Prostate gland (tissue), 2 donors: ENCODE measurements at places on chromosomes 5 and 9.

DNA sequence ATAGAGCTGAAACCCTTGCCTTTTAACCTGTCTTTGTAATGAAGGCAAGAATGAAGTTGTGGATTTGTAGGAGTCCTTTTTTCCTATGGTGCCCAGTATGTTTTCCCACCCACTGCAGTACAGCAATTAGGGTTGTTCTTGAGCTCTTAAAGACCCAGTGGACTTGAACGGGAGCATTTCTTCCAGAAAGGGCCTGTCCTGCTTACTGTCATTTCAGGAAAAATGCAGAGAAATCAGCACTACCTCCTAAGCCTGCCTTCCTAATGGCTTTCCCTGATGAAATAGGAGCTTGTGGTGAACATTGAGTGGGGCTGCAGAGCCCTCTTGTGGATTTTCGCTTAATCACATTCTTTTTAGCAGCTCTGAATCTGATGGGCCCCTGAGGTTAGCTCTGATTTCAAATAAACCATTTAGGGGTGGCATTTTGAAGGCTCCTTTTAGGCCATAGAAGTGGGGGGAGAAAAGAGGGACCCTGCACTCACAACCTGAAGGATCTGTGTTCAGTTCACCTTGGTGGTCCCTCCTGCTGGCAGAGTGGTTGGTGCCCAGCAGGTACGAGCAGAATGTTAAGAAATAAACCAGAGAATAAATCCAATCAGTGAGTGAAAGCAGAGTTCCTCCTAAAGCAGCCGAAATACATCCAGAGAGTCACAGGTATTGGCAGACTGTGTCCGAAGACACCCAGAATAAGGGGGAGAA is 188.0 kb upstream of the KLF9 start:
- H3K4me1 ChIP-seq, result peaks cover 9% of the 10 kb centered on the region
- H3K27ac ChIP-seq, result peak overlapping the region; percentile 76
- no peak overlapping the region for H3K4me3 ChIP-seq
- no peaks in the 10 kb centered on the region for H3K36me3 ChIP-seq

DNA sequence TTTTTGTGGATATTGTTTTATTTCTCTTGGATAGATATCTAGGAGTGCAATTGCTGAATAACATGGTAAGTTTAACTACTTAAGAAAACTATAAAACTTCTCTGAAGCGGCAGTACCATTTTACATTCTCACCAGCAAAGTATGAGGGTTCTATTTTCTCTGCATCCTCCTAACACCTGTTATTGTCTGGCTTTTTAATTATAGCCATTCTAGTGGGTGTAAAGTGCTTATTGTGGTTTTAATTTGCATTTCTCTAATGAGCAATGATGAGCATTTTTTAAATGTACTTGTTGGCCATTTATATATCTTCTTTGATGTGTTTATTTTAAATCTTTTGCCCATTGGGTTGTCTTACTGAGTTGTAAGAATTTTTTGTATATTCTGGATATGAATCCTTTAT is 28.7 kb downstream of the SMIM32 start:
- no peaks in the 10 kb centered on the region for H3K36me3 ChIP-seq
- DNase-seq, result no peak
- no peaks in the 10 kb centered on the region for H3K27me3 ChIP-seq
- H3K27ac ChIP-seq, result no peak overlapping the region
- no peak overlapping the region for H3K4me3 ChIP-seq
- no peaks in the 10 kb centered on the region for H3K4me1 ChIP-seq

GRCh38 chr9:88691811-88692210 is 156.8 kb downstream of the NXNL2 start:
- no peaks in the 10 kb centered on the region for H3K4me1 ChIP-seq
- DNase-seq, result no peak
- H3K27me3 ChIP-seq, result no peaks in the 10 kb centered on the region
- no peak overlapping the region for H3K27ac ChIP-seq

GRCh38 chr5:131589510-131590348 is 45.3 kb downstream of the RAPGEF6 start:
- no peak overlapping the region for H3K4me3 ChIP-seq
- no peak for DNase-seq
- no peaks in the 10 kb centered on the region for H3K36me3 ChIP-seq
- H3K27me3 ChIP-seq, result no peaks in the 10 kb centered on the region
- H3K27ac ChIP-seq, result no peak overlapping the region

GRCh38 chr9:27765266-27766072 is 192.2 kb upstream of the C9orf72 start:
- no peaks in the 10 kb centered on the region for H3K27me3 ChIP-seq
- H3K4me1 ChIP-seq, result no peaks in the 10 kb centered on the region
- no peak overlapping the region for H3K4me3 ChIP-seq
- no peak overlapping the region for H3K27ac ChIP-seq
- no peak for DNase-seq

DNA sequence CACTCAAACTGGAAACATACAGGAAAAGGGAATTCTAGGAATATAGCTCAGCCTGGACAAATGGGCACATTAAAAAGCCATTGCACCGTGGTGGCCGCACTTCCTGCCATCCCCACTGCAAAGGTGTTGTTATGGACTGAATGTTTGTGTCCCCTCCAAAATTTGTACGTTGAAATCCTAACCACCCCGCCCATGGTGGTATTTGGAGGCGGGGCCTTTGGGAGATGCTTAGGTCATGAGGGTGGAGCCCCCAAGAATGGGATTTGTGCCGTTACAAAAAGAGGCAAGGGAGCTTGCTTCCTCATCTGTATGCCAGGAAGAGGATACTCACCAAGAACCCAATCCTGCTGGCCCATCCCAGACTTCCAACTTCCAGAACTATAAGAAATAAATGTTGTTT is 1.1 kb upstream of the CMBL start:
- H3K36me3 ChIP-seq, result no peaks in the 10 kb centered on the region
- H3K4me1 ChIP-seq, result no peaks in the 10 kb centered on the region
- no peak overlapping the region for H3K27ac ChIP-seq
- DNase-seq, result no peak

DNA sequence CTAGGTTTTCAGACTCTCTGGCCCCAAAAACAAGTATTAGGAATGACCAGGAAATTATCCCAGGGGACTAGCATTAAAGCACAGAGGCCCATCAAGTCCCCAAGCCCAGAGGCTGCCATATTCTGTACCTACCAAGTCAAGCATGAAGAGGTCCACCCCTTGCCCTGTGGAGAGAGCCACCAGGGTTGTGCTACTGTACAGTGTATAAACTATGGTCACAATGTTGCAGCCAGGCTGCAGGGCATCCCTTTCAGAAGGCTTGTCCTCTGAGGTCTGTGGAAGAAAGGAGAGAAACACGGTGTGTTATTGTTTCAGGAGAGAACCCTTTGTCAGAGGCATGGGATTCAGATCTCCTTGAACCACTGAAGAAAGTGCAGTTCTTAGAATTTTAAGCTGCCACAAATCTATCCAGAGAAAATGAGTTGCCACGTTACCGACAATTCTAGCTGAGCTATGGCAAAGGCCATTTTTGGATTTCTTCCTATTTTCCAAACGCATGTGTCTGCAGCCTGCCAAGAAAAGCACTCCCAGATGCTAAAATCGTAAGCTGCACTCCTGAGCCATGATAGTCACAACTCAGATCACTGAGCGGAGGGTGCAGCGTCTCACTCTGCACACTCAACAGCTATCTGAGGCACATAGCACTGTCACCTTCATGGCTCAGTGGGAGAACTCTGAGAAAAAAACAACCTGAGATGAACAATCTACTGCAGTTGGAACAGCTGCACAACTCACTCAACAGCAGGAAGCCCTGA is 45.5 kb upstream of the SPATA31E1 start:
- DNase-seq, result no peak
- H3K36me3 ChIP-seq, result no peaks in the 10 kb centered on the region
- no peak overlapping the region for H3K27ac ChIP-seq
- no peaks in the 10 kb centered on the region for H3K4me1 ChIP-seq
- no peaks in the 10 kb centered on the region for H3K27me3 ChIP-seq
- no peak overlapping the region for H3K4me3 ChIP-seq

DNA sequence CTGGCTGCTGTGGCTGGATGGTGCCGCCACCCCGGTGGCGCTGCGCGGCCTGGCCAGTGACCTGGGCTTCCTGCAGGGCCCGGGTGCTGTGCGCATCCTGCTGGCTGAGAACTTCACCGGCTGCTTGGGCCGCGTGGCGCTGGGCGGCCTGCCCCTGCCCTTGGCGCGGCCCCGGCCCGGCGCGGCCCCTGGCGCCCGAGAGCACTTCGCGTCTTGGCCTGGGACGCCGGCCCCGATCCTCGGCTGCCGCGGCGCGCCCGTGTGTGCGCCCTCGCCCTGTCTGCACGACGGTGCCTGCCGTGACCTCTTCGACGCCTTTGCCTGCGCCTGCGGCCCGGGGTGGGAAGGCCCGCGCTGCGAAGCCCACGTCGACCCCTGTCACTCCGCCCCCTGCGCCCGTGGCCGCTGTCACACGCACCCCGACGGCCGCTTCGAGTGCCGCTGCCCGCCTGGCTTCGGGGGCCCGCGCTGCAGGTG is 17.5 kb downstream of the CRB2 start:
- no peaks in the 10 kb centered on the region for H3K4me1 ChIP-seq
- peaks cover 19% of the 10 kb centered on the region for H3K27me3 ChIP-seq
- DNase-seq, result no peak
- no peaks in the 10 kb centered on the region for H3K36me3 ChIP-seq
- no peak overlapping the region for H3K27ac ChIP-seq
